ENCODE measurements at places on chromosomes 13 and 19. TPM values are rescaled to one million over a fixed set of nuclear protein-coding genes. Genes with fewer than 3 reads are reported as not detected.

CADM4 gene
- 105 TPM for total RNA-seq

RNF17 gene
- not detected for total RNA-seq

IGSF23 gene
- not detected for total RNA-seq

CERS1 gene
- total RNA-seq = 22.4 TPM

MISP3 gene
- 1.7 TPM for total RNA-seq

CEACAM8 gene
- 0.25 TPM for total RNA-seq

UGGT2 gene
- 47.2 TPM for total RNA-seq

CLEC17A gene
- total RNA-seq = not detected

HS6ST3 gene
- 24.3 TPM for total RNA-seq

TPTE2 gene
- total RNA-seq = 0.25 TPM

CYSLTR2 gene
- 3.0 TPM for total RNA-seq

MAST3 gene
- 7.6 TPM for total RNA-seq

TEX29 gene
- total RNA-seq = not detected

BSG gene
- 91.2 TPM for total RNA-seq

All from temporal lobe (tissue), 4 donors.